ENCODE measurements at places on chromosomes 3 and 15. TPM values are rescaled to one million over a fixed set of nuclear protein-coding genes. Genes with fewer than 3 reads are reported as not detected.

The GLDN gene
- 10.1 TPM for total RNA-seq

The STRIT1 gene
- total RNA-seq, result not detected

The ITPKA gene
- total RNA-seq, result 0.28 TPM

The CADM2 gene
- 0.57 TPM for total RNA-seq

The TAGLN3 gene
- total RNA-seq, result not detected

The CCR1 gene
- total RNA-seq, result 12.0 TPM

Measured in posterior vena cava (tissue), 2 donors.